ENCODE measurements at places on chromosomes 3 and 15. TPM values are rescaled to one million over a fixed set of nuclear protein-coding genes. Genes with fewer than 3 reads are reported as not detected.

DNA sequence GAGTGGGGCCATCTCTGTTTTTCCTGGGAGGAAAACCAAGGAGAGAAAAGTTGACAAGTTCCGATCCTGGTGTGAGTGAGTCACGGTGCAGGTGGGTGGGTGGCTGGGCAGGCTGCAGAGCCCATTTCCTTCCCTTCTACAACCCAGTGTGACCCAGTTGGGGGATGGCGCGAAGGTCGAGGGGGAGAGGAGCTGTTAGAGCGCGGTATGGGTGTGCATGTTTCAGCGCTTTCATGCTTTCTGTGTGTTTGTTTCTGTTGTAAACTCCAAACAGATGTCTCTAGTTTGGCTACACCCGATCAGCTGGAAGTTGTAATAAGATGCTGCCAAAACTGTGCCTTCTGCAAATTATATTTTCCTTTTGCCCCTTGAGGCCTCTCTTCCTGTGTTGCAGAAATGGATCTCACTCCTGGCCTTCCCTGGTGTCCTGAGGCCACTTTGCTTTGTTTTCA lies 3.8 kb downstream of the FAM43A start:
- DNase-seq: no peak
- H3K27ac ChIP-seq: peak overlapping the region; percentile 93
- no peak overlapping the region for H3K4me3 ChIP-seq
- no peaks in the 10 kb centered on the region for H3K27me3 ChIP-seq

- no peak overlapping the region for H3K4me3 ChIP-seq
- DNase-seq: no peak
- no peak overlapping the region for H3K27ac ChIP-seq
- no peaks in the 10 kb centered on the region for H3K4me1 ChIP-seq
Measured at GRCh38 chr15:64779024-64779423, 3.6 kb upstream of the RBPMS2 start.

Gene LAMB2
- 141 TPM for total RNA-seq

Gene AADACL2
- total RNA-seq: not detected

DNA sequence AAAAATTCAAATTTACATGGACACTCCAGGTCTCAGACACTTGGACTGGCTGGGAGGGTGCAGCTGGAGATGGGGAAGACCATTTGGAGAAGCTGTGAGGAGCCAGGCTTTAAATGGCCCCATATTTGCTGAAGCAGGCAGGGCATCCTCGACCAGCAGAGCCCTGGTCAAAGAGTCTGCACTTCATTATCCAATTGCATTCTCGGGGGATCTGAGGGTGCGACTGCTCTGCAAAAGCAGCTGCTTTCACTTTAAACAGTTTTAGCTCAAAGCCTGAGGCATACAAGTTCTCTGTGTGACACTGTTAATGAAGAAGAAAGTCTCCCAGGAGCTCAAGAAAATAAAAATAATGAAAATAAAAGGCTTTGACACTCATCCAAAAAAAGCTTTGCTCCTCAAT lies 98.0 kb upstream of the SLC25A36 start:
- no peaks in the 10 kb centered on the region for H3K36me3 ChIP-seq
- H3K4me3 ChIP-seq: no peak overlapping the region

- peak overlapping the region; percentile 31 for H3K4me3 ChIP-seq
- peaks cover 79% of the 10 kb centered on the region for H3K27me3 ChIP-seq
- H3K4me1 ChIP-seq: no peaks in the 10 kb centered on the region
- no peaks in the 10 kb centered on the region for H3K36me3 ChIP-seq
Measured at GRCh38 chr3:27729748-27730611, 7.9 kb upstream of the EOMES start.

DNA sequence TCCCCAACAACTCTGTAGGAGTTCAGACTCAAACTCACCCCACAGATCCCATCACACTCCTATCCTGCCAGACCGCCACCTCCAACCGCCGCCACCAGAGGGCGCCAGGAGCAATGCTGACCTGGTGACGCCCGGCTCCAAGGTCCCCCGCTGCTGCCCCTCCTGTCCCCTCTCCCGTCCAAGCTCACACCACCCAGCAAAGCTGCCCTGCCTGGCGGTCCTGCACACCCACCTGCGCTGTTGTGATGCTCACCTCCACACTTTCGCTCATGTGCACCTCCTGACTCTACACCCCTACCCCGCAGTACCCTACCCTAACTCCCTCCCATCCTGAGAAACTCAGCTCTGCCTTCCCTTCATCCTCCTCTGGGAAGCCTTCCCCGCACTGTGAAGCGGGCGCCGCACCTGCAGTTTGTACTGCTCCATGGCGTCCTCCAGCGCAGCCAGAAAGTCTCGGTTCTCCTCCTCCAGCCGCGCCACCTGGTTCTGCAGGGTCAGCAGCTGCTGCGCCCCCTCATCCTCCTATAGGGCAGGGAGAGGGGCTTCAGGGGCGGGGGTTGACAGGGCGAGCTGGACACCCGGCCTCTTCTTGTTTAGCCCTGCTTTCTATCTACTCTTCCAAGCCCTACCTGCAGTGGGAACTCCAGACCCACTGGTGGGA lies 7.9 kb downstream of the KIF7 start:
- H3K27me3 ChIP-seq: no peaks in the 10 kb centered on the region
- no peak overlapping the region for H3K27ac ChIP-seq
- H3K36me3 ChIP-seq: no peaks in the 10 kb centered on the region
- H3K4me1 ChIP-seq: no peaks in the 10 kb centered on the region
- DNase-seq: peak; percentile 86
- no peak overlapping the region for H3K4me3 ChIP-seq

- H3K4me1 ChIP-seq: no peaks in the 10 kb centered on the region
- DNase-seq: no peak
- H3K36me3 ChIP-seq: no peaks in the 10 kb centered on the region
- H3K4me3 ChIP-seq: no peak overlapping the region
- no peaks in the 10 kb centered on the region for H3K27me3 ChIP-seq
Measured at GRCh38 chr3:60633644-60634043, 617.6 kb downstream of the FHIT start.

DNA sequence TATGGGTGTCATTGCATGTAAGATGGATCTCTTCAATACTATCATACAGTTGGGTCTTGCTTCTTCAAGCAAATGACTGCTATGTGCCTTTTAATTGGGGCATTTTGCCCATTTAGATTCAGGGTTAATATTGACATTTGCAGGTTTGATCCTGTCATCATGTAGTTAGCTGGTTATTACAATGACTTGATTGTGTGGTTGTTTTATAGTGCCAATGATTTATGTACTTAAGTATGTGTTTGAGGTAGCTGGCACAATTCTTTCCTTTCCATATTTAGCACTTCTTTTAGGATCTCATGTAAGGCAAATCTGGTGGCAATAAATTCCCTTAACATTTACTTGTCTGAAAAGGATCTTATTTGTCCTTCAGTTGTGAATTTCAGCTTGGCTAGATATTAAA lies 267.5 kb downstream of the VGLL3 start:
- DNase-seq: no peak
- H3K4me3 ChIP-seq: no peak overlapping the region
- no peaks in the 10 kb centered on the region for H3K4me1 ChIP-seq
- H3K27me3 ChIP-seq: no peaks in the 10 kb centered on the region
- no peak overlapping the region for H3K27ac ChIP-seq

Gene TM2D3
- 13.8 TPM for total RNA-seq

Gene B2M
- 4,634 TPM for total RNA-seq

GRCh38 chr3:16053794-16054193 lies 120.7 kb upstream of the GALNT15 start:
- no peaks in the 10 kb centered on the region for H3K36me3 ChIP-seq
- no peak overlapping the region for H3K27ac ChIP-seq
- DNase-seq: no peak

- H3K36me3 ChIP-seq: no peaks in the 10 kb centered on the region
- no peak overlapping the region for H3K4me3 ChIP-seq
- no peak for DNase-seq
Measured at GRCh38 chr15:39851500-39852092, 68.5 kb downstream of the GPR176 start.

DNA sequence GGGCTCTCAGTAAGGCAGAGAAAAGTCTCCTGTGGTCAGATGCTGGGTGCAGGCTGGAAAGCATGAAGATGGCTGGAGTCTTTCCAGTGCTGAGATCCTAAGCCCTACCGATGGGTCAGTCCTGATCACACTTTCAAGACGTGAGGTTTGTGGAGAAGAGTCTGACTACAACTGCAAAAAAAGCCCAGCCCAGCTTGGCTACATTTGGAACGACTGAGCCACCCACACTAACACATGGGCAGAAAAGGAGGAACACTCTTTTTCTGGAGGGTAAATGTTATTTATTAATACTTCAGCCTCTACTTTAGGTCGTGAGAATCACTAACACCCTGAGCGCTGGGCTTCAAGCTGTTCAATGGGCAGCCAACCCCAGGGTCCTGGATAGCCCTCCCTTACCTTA lies 22.0 kb upstream of the C3orf22 start:
- H3K4me3 ChIP-seq: no peak overlapping the region
- no peaks in the 10 kb centered on the region for H3K4me1 ChIP-seq
- no peaks in the 10 kb centered on the region for H3K27me3 ChIP-seq
- no peak overlapping the region for H3K27ac ChIP-seq
- H3K36me3 ChIP-seq: no peaks in the 10 kb centered on the region
- DNase-seq: no peak

DNA sequence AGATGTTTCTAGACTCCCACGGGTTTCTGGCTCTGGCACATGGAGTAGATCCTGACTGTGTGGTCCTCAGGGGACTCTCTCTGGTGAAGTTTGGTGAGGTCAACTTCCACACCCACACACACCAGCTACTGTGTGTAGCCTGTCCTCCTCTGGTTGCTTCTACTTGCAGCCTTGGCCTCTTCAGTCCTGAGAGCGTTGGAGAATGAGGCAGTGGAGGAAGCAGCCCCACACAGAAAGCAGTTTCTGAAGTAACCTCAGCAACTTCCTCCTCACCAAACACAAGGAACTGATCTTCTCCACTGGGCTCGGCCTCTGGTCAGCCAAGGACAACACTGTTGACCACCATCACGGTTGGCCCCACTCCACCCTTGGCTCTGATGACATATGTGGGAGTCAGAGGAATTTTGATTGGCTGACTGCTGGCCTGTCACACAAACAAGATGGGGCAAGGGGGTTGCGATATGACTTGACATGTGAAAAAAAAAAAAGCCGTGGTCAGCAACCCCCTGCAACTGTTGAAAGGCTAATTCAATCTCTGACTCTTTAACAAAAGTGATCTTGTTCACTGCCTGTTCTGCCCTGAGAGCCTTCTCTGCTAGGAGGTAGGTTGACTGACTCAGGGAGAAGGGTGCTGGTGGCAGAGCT lies 19.6 kb downstream of the CD86 start:
- no peaks in the 10 kb centered on the region for H3K36me3 ChIP-seq
- no peaks in the 10 kb centered on the region for H3K27me3 ChIP-seq
- H3K27ac ChIP-seq: peak overlapping the region; percentile 34
- DNase-seq: peak; percentile 34
- no peaks in the 10 kb centered on the region for H3K4me1 ChIP-seq

Gene CISH
- total RNA-seq: 3.0 TPM

DNA sequence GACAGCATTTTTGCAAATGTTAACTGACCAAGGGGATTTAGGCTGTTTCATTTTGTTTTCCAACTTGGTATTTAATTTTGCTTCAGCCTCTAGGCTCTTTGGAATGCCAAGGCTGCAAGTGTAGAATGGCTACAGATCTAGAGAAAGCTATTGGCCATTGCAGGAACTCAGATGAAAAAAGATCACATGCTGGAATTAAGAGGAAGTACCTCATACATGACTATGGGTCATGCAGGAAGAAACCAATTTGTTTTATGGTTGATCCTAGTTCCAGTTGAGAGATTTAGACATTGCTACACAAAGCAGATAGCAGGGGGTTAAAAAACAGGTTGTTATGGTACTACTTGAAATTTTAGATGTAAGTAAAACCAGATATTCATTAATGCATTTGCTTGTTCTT lies 12.7 kb upstream of the CLDN16 start:
- H3K4me1 ChIP-seq: peaks cover 8% of the 10 kb centered on the region
- no peak overlapping the region for H3K4me3 ChIP-seq
- DNase-seq: no peak
- no peaks in the 10 kb centered on the region for H3K27me3 ChIP-seq

DNA sequence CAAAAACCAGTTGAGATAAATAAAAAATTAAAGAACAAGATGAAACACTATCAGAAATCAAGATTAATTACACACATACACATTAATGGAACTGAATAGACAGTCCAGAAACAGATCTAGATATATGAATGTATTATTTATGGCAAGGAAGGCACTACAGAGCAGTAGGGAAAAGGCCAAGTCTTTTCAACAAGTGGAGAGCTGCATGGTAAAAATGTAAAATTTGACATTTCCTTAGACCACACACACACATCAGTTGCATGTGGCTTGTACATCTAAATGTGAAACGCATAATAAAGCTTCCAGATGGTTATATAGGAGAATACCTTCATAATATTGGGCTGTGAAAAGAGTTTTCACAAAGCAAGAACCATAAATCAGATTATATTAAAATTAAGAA lies 57.8 kb upstream of the ASB14 start:
- no peak for DNase-seq
- no peaks in the 10 kb centered on the region for H3K27me3 ChIP-seq
- H3K4me3 ChIP-seq: no peak overlapping the region
- H3K27ac ChIP-seq: no peak overlapping the region
- H3K4me1 ChIP-seq: no peaks in the 10 kb centered on the region

Gene FOXB1
- not detected for total RNA-seq

- no peak overlapping the region for H3K27ac ChIP-seq
- H3K27me3 ChIP-seq: no peaks in the 10 kb centered on the region
- no peaks in the 10 kb centered on the region for H3K36me3 ChIP-seq
- no peak for DNase-seq
- H3K4me1 ChIP-seq: no peaks in the 10 kb centered on the region
- H3K4me3 ChIP-seq: no peak overlapping the region
Measured at GRCh38 chr3:88117683-88118082, 32.1 kb upstream of the C3orf38 start.

GRCh38 chr15:40929660-40930429 lies 705 bp downstream of the DLL4 start:
- H3K4me3 ChIP-seq: peak overlapping the region; percentile 66
- peaks cover 78% of the 10 kb centered on the region for H3K4me1 ChIP-seq
- peak overlapping the region; percentile 78 for H3K27ac ChIP-seq
- peak; percentile 61 for DNase-seq
- no peaks in the 10 kb centered on the region for H3K36me3 ChIP-seq

Gene MYZAP
- total RNA-seq: 1.00 TPM

Gene SAMD7
- total RNA-seq: not detected

GRCh38 chr3:124639406-124640237 lies 90.6 kb upstream of the UMPS start:
- peak overlapping the region; percentile 86 for H3K27ac ChIP-seq
- H3K4me3 ChIP-seq: no peak overlapping the region
- DNase-seq: no peak
- peaks cover 8% of the 10 kb centered on the region for H3K4me1 ChIP-seq

GRCh38 chr3:22353126-22353525 lies 602.1 kb upstream of the ZNF385D start:
- DNase-seq: no peak
- no peaks in the 10 kb centered on the region for H3K27me3 ChIP-seq
- no peaks in the 10 kb centered on the region for H3K36me3 ChIP-seq
- no peaks in the 10 kb centered on the region for H3K4me1 ChIP-seq
- no peak overlapping the region for H3K4me3 ChIP-seq

GRCh38 chr3:4898454-4899313 lies 80.6 kb upstream of the BHLHE40 start:
- H3K4me3 ChIP-seq: no peak overlapping the region
- H3K4me1 ChIP-seq: peaks cover 12% of the 10 kb centered on the region
- no peak for DNase-seq
- no peaks in the 10 kb centered on the region for H3K36me3 ChIP-seq

- H3K4me3 ChIP-seq: no peak overlapping the region
- H3K36me3 ChIP-seq: no peaks in the 10 kb centered on the region
- H3K4me1 ChIP-seq: no peaks in the 10 kb centered on the region
- H3K27me3 ChIP-seq: no peaks in the 10 kb centered on the region
- H3K27ac ChIP-seq: no peak overlapping the region
Measured at GRCh38 chr15:38538328-38539007, 26.1 kb downstream of the RASGRP1 start.

Gene RAD51
- 31.6 TPM for total RNA-seq

GRCh38 chr3:73618461-73618860 lies 6.3 kb downstream of the PDZRN3 start:
- H3K27ac ChIP-seq: peak overlapping the region; percentile 55
- no peak overlapping the region for H3K4me3 ChIP-seq
- DNase-seq: no peak
- H3K27me3 ChIP-seq: no peaks in the 10 kb centered on the region
- peaks cover 48% of the 10 kb centered on the region for H3K4me1 ChIP-seq
